ENCODE measurements at places on chromosomes 6 and 20.

- no peak for DNase-seq
These were observed 20.3 kb upstream of the SLA2 start for GRCh38 chr20:36666181-36666740.

- DNase-seq = no peak
These were observed 3.3 kb downstream of the SLC17A2 start for GRCh38 chr6:25927178-25927577.

DNA sequence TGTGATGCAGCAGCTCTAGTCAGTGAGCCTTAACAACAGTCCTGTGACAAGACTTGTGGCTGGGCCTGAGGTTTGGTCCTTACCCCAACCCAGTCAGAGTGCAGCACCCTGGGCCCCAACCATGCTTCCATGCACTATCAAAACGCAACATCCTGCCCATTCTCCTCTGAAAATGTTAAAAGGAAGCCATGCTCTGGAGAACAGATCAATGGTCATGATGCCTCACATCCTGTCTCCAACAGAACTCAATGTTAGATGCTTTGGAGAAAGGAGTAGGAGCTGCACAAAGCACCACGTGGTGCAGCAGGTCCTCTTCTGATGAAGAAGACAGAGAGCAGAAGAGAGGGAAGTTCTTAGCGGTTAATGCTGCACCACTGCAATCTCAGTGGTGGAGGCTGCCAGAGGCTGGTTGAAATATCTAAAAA is 41.9 kb downstream of the TRAM2 start:
- no peak for DNase-seq

DNA sequence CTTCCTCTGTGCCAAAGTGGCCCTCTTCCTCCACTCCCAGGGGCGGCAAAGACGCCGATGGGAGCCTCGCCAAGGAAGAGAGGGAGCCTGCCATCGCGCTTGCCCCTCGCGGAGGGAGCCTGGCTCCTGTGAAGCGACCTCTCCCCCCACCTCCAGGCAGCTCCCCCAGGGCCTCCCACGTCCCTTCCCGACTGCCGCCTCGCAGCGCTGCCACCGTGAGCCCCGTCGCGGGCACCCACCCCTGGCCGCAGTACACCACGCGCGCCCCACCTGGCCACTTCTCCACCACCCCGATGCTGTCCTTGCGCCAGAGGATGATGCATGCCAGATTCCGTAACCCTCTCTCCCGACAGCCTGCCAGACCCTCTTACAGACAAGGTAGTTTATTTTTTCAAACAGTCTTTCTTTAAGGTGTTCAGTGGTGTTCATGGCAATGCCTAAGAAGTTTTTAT is 64.9 kb downstream of the FNDC1 start:
- DNase-seq = no peak

DNA sequence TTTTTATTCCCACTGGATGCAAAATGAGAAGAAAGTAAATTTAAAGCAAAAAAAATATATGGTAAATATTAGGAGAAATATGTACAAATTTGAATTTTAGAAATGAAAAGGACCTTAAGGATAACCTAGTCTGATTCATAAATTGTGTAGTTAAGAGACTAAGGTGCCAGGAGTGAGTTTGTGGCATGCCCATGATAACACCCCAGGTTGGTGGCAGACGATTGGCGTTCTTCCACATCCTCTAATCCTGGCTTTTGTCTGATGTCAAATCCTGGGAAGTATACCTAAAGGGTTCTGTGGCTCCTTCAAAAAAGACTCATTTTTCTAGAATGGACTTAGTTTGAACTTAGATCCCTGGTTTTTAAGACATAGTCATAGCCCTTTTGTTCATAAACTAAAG is 62.2 kb downstream of the SAMD5 start:
- DNase-seq = no peak

DNA sequence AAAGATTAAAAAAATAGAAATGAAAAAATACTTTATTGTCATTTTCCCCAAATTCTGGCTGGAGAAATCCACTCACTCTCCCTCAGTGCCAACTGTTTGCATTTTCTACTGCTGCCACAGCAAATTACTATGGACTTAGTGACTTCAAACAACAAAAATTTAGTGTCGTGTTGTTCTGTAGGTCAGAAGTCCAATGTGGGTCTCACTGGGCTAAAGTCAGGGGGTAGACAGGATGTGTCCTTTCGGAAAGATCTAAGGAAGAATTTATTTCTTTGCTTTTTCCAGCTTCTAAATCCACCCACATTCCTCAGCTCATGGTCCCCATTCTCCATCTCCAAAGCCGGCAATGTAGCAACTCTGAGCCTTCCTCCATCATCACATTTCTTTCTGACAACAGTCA is 453.3 kb downstream of the KIF16B start:
- DNase-seq = no peak

- no peak for DNase-seq
These were observed 9.5 kb upstream of the RALY start for GRCh38 chr20:33984182-33984719.

All from stimulated activated CD4-positive, alpha-beta T cell treated with anti-CD3 and anti-CD28 coated beads, Interleukin-1b, Interleukin-23, amount 100 ng/mL, for 1 hour (primary cell).